ENCODE measurements at places on chromosomes 3 and 15.

DNA sequence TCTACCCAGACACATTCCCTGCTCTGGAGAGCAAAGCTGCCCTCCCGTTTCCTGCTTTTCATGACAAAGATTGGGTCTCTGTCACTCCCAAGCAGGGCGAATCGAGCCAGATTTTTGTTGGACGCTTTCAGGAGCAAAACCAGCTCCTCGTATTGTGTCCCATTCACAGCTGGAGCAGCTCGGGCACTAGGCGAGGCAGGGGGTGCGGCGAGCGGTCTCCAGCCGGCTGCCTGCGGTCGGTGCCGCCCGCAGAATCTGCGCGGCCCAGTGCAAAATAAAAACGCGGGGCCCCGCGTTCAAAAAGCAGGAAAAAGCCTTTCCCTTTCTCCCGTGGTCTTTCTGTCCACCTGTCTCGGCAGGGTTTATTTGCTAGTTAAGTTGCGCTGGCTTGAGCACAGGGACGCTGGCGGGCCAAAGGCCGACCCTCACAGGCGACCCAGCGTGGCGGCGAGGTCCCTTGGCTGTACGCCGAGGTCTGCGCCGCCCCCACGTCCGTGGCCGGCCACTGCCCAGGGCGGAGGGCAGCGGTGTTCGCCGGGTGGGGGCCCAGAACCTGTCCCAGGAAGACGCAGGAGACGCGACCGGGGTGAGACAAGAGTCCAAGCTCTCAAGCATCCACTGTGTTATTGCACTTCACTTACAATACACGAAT, 71.2 kb downstream of the CYP19A1 start:
- no peak for DNase-seq

DNA sequence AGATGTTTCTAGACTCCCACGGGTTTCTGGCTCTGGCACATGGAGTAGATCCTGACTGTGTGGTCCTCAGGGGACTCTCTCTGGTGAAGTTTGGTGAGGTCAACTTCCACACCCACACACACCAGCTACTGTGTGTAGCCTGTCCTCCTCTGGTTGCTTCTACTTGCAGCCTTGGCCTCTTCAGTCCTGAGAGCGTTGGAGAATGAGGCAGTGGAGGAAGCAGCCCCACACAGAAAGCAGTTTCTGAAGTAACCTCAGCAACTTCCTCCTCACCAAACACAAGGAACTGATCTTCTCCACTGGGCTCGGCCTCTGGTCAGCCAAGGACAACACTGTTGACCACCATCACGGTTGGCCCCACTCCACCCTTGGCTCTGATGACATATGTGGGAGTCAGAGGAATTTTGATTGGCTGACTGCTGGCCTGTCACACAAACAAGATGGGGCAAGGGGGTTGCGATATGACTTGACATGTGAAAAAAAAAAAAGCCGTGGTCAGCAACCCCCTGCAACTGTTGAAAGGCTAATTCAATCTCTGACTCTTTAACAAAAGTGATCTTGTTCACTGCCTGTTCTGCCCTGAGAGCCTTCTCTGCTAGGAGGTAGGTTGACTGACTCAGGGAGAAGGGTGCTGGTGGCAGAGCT, 19.6 kb downstream of the CD86 start:
- no peak for DNase-seq

DNA sequence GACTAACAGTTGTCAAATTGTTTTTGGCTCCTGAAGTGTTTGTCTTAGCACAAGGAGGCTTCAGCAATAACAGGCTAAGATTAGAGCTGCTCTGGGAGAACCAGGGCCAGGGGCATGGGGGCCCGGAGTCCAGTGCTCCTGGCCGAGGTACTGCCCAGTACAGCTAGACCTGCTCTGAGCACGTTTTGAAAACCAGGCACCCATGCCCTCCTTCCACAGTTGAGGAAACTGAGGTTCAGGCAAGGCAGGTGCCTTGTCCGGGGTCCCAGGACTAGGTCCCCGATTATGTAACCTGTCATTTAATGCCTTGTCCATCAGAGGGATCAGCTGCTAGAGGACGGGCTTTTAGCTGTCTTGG, 19.2 kb downstream of the KBTBD13 start:
- DNase-seq = no peak

GRCh38 chr3:167110901-167111300, 269.2 kb downstream of the ZBBX start:
- DNase-seq = no peak

DNA sequence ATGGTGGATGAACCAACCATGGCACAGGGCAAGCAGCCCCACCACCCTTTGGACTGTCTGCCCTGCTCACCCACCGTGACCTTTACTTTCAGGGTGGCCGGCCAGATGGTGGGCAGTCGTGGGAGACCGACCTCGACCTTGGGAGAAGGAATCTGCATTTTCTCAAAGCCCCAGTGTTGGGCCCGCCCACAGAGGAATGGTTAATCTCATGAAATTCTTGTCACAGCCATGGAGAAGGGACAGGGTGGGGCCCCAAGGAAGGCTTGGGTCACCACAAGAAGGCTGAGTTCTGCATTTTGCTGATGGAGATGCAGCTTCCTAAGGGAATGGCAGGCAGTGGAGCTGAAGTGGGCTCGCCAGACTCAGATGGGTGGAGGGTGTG, 2.9 kb downstream of the PLXND1 start:
- no peak for DNase-seq

GRCh38 chr15:26073430-26074333, 210.6 kb upstream of the ATP10A start:
- DNase-seq = no peak

GRCh38 chr3:7630351-7630911, 769.5 kb downstream of the GRM7 start:
- no peak for DNase-seq

GRCh38 chr3:60064210-60065178, 1014.7 kb upstream of the CFAP20DC start:
- DNase-seq = no peak

DNA sequence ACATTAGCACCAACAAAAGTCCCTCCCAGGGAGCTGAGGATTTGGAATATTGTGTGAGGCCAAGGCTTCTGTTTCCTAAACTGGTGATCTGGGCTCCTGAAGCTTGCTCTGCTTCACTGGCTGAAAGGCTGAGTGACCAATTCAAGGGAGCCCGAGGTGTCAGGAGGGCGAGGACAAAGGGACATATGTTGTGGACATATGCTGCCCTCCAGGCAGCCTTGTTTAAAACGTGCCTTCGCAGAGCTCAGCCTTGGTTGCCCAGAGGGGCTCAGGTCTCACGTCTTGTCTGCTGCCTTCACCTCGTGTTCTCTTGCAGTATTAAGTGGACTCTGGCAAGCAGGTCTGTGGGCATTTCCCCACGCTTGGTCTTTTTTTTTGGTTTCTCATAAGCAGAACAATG, 7.0 kb downstream of the SLCO3A1 start:
- no peak for DNase-seq

GRCh38 chr3:184716622-184717398, 4.9 kb upstream of the MAGEF1 start:
- peak; percentile 15 for DNase-seq

GRCh38 chr3:165641569-165642310, 195.5 kb downstream of the BCHE start:
- no peak for DNase-seq

DNA sequence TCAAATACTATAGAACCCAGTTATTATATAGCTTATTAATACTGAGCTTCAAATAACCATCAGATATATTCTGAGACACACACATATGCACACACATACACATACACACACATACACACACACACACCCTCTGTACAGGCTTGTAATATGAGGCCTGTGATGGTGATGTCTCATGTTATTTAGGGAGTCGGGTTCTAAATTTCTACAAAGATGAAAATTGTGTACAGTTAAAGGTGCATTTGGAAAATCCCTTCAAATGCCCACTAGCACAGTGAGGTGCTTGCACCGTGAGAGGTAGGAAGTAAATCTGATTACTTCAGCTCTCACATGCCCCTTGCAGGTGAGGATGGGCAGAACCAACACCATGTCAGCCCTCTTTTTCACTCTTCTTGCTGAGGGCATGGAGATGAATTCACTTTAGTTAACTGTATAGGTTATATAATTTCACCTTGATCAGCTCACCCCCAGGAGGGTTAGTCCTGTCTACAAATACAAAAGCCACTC, 294.5 kb upstream of the PROK2 start:
- DNase-seq = no peak

GRCh38 chr3:56361731-56362130, 106.5 kb downstream of the ERC2 start:
- DNase-seq = no peak

DNA sequence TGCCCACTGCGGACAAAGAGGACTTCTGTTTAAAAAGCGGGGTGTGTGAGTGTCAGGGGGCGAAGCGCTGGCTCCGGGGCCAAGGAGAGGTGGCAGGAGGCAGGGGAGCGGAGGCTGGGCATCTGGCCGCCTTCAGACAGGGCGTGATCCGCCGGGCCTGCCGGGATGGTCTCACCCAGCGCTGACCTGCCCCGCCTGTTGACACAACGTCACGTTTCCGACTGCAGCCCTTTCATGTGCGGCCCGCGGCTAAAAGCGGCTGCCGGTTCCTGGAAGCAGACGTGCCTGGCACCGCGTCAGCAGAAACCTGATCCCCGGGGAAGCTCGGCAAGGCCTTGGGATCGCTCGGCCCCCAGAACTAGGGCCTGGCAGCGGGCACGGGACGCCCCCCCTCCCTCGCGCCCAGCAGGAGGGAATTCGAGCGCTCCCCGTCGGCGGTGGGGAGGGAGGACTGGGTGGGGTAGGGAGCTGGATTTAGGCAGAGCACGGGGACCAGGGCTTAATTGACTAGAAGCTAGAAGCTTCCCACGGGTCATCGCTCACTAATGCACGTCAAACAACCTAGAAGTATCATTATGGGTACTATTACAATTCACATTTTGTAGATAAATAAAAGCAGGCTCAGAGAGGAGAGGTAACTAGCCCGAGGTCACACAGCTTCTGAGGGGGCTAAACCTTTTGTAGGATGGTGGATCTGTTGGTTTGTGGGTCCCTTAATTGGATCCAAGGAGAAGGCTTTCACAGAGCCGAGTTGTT, 7.7 kb downstream of the BHLHE40 start:
- peak; percentile 42 for DNase-seq

DNA sequence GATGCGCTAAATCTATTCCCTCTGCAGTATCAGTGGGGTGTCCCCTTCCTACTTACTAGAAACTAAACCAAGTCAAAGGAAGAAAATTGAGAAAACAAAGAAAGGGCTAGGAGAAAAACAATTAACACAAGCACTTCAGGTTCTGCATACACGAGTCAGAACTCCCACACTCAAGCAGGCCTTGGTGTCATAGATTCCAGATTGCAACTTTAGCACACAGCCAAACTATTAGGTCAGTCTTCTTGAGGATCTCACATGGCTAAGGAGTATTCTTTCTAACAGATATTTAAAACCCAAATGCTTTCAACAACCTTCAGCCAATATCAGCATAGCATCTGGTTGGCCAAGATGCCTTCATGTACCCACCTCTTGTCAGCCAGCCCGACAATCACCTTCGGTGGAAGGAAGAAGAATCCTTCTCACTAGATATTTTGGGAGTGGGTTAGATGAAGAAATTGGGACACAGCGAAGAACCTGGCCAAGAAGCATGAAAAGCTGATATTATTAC, 340.0 kb downstream of the VPS13C start:
- no peak for DNase-seq

DNA sequence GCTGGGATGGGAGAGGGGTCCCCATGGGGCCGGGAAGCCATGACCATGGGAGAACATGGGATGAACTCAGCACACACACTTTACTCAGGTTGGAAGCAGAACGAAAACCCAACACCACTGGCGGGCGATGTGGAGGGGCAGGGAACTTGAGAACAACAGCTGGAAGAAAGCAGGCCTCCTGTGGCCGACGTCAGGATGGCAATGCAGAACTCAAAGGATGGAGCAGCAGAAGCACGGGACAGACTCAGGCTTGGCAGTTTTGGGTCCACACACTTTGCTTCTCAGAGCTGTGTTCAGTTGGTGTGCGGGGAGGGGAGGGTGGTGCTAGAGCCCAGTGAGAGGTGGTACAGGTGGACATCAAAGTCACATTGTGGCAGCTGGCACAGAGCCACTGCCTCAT, 80.7 kb downstream of the SEC22A start:
- DNase-seq = no peak

- DNase-seq = no peak
Observed at GRCh38 chr3:141373232-141373631, 4.9 kb downstream of the ZBTB38 start.

- no peak for DNase-seq
Observed at GRCh38 chr15:76951220-76951619, 19.7 kb downstream of the RCN2 start.

DNA sequence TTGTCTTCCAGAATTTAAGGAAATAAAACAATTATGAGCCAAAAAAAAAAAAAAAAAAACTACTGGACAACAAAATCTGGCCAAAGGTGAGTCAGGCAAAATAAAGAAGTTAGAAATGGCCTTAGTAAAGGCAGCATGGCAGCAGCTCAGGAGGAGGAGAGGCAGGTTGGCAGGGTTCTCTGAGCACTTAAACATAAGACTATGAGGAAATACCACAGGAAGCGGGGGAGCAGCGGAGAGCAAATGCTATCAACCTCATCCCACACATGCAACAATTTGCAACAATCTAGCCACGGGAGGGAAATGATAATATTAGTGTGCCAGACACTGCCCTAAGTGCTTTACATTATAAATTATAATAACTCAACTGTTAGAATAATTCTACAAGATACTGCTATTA, 247.3 kb upstream of the NSMCE3 start:
- peak; percentile 2 for DNase-seq

- peak; percentile 27 for DNase-seq
Observed at GRCh38 chr15:99440551-99441443, 125.0 kb upstream of the MEF2A start.

DNA sequence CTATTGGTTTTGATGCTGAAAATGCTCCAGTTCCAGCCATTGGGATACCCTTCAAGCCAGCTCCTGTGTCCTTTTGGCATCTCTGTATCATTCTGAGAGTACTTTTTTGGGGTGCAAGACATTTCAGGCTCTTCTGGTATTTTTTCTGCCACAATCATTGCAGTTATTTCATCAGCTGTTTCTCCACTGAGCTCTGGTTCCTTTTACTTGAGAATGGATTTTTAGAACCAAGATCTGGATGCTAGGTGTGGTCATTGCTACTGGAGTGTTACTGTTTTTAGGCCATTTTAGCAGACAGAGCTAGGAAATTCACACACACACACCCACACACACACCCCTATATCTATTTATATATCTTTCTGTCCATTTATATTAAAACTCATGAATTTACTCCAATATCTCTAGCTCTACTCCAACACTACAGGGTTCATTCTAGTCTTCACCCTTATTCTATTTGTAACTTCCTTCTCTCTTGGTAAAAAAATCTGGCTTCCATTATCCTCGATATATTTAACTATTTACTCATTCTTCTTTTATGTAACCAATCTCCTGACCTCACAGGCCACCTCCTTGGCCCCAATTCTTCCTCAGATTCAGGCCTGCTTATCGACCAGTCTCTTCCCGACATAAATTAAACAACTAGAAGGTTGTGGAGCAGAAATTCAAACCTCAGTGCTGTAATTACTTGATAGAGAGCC, 17.0 kb downstream of the SLC35G2 start:
- no peak for DNase-seq

DNA sequence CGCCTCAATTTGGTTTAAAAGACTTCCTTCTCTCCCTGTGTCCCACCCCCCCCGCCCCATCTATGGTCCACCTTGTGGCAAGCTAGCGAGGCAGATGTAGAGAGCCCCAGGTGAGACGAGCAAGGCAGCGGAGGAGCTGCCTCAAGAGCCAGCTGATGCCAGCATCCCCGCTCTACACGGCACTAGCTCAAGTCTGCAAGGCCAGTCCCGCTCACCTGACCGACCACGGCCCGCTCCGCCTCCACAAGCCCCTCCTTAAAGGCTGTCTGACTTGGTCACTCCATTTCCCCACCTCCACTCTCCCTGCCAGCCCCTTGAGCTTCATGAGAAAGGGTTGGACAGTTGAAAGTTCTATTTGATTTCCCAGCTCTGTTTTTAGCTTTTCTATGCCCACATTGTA, 56.2 kb upstream of the IGF1R start:
- DNase-seq = no peak

Data from NCI-H2227 treated with DMSO at 0.1 percent for 48 hours (cell line).